Activated naive CD8-positive, alpha-beta T cell treated with anti-CD3 and anti-CD28 coated beads for 36 hours (primary cell): ENCODE measurements at places on chromosomes 12 and 14.

- DNase-seq, result no peak
These were observed 4.8 kb downstream of the HOXC5 start for GRCh38 chr12:54037360-54038283.

DNA sequence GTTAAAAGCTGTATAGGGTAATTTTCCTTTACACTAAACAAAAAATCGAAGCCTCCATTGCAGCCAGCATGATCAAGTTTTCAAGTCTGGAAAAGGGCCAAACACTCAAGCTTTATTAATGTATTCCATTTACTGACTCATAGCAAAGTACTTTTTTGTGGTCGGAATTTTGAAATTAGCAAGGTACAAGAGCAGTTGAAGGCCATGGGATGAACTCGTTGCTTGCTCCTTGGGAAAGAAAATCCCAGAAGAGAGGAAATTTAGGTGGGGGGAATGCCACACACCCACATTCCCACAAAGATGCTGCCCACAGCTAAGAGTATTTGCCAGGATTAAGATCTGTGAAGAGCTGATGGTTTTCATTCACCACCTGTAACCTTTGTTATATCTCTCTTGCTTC lies 333.7 kb downstream of the EGLN3 start:
- DNase-seq, result no peak

DNA sequence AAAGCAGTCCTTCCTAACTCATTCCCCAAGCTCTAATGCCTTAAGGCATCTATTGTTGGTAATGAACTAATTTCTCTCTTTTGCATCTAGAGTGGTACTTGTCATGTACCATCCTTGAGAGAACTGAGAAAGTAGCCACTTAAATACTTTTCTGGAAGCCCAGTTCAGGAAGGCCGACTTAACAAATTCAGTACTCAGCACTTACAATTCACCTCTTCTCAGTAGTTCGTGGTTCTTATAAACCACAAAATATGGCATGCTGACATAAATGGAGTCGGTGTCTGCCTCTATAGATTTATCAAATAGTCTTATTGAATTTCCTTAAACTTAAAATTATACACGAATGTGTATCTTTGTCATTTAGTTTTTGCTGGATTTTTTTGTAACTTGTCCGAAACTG lies 9.4 kb upstream of the COCH start:
- DNase-seq, result no peak

- DNase-seq, result no peak
These were observed 650 bp downstream of the GALC start for GRCh38 chr14:87992346-87992717.

- peak; percentile 24 for DNase-seq
These were observed 76.8 kb downstream of the HSD17B6 start for GRCh38 chr12:56839915-56840325.

DNA sequence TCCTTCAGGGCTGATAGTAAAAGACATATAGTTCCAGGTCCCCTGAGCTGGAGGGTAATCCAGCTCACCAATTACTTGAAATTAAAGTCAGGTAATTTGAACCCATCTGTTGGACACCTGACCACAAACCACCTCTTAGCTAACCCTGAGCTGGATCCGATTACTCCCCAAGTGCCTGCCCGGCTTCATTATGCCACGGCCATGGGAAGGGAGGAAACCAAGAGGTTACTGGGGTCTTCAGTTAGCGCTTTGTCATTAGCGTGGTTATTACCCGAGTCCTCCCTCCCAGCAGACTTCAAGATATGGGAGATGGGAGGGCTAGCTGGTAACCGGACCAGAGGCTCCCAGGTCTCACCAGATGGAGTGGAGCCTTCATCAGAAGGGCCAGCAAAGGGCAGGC lies 1071.4 kb downstream of the BCL11B start:
- no peak for DNase-seq

DNA sequence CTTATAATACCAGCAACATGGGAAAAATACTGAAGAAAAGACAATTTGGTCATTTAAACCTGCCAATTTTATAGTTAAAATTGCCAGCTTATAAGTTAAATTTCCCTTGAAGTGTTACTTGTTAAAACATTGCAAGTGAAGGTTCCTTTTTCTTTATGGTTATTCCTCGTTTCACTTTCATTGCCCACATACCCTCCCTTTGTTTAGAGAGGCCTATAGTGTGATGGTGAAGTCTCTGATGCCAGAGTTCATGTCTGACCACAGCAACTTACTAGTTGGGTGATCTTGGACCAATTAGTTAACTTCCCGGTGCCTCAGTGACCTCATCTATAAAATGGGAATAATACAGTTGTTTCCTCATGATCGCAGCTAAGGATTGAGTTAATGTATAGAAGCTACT lies 173.5 kb downstream of the ANO6 start:
- no peak for DNase-seq
